T-helper 2 cell (primary cell): ENCODE measurements at places on chromosomes 3 and 15.

- no peak for DNase-seq
These were observed 393.5 kb upstream of the TBL1XR1 start for GRCh38 chr3:177590826-177591225.

DNA sequence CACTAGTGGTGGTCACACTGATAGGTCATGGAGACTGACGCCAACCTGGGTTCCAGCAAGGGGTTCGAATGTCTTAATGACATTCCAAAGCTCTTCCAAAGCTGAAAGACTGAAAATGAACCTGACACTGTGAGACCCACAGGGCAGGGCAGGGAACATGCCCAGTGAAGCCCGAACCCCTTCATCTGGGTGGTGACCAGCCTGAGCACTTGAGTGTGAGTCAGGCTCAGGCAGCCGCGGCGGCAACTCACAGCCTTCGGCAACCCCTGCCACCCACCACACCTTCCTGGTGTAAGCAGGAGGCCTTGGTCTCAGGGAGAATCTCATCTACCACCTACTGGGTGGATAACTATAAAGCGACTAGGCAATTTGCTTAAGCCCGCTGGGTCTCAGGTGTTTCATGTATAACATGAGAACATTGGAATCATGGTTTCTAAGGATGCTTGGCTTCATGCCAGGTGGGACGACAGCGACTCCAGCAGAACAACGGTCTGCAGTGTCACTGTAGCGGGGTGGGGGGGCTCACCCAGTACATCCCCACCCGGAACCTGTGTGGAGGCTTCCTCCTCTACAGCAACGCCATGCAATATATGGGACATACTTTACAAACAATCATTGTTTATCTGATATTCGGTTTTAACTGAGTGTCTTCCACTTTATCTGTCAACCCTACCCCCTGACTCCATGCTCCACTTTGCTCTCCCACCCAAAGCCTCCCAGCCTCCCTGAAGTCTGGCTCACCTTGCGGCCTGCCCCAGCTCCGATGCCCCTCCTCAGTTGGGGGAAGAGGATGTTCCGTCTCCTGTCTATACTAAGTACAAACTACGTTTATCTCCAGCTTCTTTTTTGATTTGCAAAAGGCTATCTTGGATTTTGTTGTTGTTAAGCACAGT, 125.0 kb upstream of the MEF2A start:
- no peak for DNase-seq

GRCh38 chr15:84785053-84785452, 32.1 kb upstream of the ALPK3 start:
- DNase-seq: no peak

DNA sequence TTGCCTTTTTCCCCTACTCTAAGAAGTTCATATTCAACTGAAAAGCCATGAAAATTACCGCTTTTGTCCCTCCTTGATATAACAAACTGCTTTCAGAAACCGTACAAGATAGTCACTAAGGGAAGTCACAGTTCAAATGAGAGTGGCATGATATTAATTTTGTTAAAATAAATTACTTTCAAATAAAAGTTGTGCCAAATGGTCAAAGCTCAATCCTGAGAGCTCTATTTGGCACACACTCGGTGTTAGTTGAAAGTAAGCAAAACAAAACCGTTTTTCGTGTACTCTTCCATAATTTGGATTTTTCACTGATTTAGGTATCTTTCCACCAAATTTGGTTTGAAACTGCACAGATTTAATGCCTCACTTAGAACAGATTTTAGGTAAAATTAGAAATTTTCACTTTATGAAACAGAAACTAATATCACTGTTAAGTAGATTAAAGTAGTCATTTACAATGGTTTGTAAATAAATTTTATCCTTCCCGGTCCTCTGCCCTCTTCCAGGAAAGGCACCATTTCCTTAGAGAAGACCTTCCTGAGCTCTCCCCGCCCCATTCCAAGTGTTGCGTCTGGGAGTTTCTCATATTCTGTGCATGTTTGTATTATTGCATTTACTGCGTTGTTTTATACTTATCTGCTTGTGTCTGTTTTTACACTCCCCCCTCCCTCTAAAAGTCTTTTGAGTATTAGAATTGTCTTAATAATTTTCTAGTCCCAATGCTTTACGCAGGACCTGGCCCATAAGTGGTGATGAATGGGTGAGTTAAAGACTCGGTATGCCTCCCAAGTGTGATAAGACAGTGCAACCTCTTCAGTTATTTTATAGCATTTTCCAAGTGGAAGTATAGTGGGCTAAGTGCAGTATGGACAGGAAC, 853 bp downstream of the TCAIM start:
- DNase-seq: no peak

- no peak for DNase-seq
These were observed 25.3 kb upstream of the SLC28A1 start for GRCh38 chr15:84859144-84859543.

GRCh38 chr15:101332061-101332467, 37.0 kb upstream of the SNRPA1 start:
- no peak for DNase-seq

GRCh38 chr15:57751177-57751800, 44.8 kb downstream of the POLR2M start:
- DNase-seq: no peak
